DND-41 (cell line): ENCODE measurements at places on chromosomes 12 and 14.

- no peaks in the 10 kb centered on the region for H3K4me1 ChIP-seq
- H3K36me3 ChIP-seq, result no peaks in the 10 kb centered on the region
- H3K4me3 ChIP-seq, result no peak overlapping the region
- no peak for DNase-seq
- H3K27ac ChIP-seq, result no peak overlapping the region
- peaks cover 2% of the 10 kb centered on the region for H3K27me3 ChIP-seq
Measured at GRCh38 chr14:78721756-78722480, 551.7 kb downstream of the NRXN3 start.

DNA sequence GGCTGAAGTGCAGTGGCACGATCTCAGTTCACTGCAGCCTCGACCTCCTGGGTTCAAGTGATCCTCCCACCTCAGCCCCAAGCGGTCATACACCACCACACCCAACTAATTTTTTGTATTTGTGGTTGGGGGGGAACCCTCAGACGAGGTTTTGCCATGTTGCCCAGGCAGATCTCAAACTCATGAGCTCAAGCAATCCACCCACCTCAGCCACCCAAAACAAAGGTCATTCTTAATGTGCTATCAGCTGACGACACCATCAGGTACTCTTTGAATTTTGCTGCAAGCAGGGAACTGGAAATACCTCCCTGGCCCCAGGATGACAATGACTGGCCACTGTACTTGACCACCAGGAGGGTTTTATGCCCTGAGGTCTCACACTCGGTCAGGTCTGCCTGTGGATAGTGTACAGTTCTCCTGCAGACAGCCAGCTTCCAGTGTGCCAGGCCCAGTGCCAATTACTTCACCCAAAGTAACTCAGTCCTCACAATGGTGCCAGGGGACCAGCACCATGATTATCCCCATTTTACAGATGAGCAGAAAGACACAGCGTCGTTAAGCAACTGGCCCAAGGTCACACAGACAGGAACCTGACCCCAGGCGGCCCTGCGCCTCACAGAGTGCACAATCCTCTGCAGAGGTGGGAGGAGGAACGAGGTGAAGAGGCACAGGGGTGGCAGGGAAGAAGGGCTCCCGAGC, 42.9 kb downstream of the ITPK1 start:
- H3K4me3 ChIP-seq, result no peak overlapping the region
- no peak overlapping the region for H3K27ac ChIP-seq
- no peak for DNase-seq
- no peaks in the 10 kb centered on the region for H3K4me1 ChIP-seq

DNA sequence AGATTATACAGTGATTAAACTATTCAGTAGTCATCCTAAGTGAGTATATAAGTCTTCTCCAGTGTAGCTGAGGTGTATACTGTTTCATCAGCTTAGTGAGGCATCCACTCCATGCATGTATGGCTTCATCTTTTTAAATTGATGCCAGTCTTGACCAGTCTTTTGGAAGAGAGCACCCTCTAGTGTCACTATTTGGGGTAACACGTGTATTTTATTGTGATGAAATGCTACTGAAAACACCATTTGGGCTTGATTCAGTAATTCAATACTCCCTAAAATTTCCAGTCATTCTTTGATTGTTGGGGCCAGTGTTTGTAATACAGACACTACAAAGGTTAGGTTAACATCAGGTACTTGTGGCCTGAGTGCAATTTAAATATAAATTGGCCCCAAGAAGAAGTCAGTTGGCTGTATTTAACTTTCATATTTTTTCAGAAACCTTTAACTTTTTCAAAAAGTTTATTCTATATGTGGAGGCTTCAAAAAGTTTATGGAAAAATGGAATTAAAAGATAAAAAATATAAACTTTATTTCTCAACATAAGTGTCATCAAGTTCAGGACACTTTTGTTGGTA, 35.3 kb downstream of the MIPOL1 start:
- H3K27me3 ChIP-seq, result no peaks in the 10 kb centered on the region
- H3K4me1 ChIP-seq, result no peaks in the 10 kb centered on the region
- H3K4me3 ChIP-seq, result no peak overlapping the region
- H3K27ac ChIP-seq, result no peak overlapping the region
- H3K36me3 ChIP-seq, result no peaks in the 10 kb centered on the region

DNA sequence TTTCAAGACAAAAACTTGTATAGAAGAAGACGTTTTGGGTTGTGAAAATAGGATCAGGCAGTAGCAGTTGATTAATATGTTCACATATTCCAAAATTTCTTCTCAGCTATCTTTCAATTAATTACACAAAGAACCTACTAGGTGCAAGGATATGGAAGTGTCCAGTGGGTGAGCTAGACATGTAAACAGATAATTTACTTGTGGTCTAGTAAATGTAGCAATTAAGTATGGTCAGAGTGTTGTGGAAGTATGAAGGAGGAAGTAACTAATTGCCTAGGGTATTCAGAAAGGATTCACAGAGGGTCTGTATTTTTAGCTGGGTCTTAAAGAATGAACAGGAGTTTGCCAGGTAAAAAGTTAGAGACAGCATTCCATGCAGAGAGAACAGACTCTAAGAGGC, 5.9 kb downstream of the GOLGA5 start:
- no peak overlapping the region for H3K4me3 ChIP-seq
- peak overlapping the region; percentile 29; the same call in 1 of the 2 replicates for H3K27ac ChIP-seq
- no peaks in the 10 kb centered on the region for H3K27me3 ChIP-seq
- peaks cover 27% of the 10 kb centered on the region for H3K4me1 ChIP-seq
- DNase-seq, result no peak

GRCh38 chr12:53071591-53072551, 7.3 kb downstream of the SPRYD3 start:
- no peak overlapping the region for H3K4me3 ChIP-seq
- no peaks in the 10 kb centered on the region for H3K4me1 ChIP-seq
- H3K27me3 ChIP-seq, result no peaks in the 10 kb centered on the region
- DNase-seq, result no peak

DNA sequence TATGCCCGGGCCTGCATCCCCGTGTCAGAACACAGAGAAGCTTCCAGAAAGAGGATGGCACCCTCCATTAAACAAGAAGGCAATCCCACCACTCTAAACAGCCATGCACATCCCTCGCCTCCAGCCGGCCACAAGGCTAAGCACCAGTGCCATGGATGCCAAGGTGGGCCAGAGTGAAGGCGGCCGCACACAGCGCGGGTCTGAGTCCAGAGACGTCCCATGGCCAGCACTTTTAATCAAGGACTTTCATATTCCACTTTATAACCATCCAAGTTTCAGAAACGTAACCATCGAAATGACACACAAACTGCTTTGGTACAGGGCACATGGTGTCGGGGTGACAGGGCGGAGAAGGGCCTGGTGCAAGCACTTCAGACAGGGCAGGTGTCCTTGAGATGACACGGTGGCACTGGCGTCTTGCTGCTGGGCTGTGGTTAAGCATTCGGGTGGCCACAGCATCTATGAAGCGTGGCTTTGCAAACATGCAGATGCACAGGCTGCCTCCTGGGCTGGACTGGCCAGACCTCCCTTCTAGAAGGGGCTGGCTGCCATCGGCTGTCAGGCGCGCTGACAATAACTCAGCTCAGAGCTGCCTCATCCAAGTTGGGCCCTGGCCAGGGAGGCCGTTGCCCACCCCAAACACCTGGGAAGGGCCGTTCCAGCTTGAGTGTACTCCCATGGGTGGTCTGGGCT, 117.2 kb downstream of the RFLNA start:
- H3K27me3 ChIP-seq, result no peaks in the 10 kb centered on the region
- no peak for DNase-seq
- H3K27ac ChIP-seq, result no peak overlapping the region
- peaks cover 68% of the 10 kb centered on the region for H3K36me3 ChIP-seq
- H3K4me1 ChIP-seq, result no peaks in the 10 kb centered on the region

DNA sequence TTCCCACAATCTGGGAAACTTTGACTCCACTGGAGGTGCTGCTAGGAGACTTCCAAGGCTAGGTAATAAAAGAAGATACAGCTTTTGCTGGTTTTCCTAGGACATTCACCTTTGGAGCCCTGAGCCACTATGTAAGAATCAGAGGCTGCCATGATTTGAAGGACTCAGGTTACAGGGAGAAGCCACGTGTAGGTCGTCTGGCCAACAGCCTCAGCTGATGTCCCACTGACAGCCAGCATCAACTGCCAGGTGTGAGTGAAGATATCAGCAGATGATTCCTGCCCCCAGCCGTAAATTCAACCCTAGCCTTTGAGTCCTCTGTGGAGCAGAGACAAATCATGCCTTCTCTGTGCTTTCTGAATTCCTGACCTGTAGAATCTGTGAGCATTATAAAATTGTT, 27.0 kb downstream of the SMOC1 start:
- H3K4me3 ChIP-seq, result no peak overlapping the region
- no peak overlapping the region for H3K27ac ChIP-seq
- DNase-seq, result no peak

DNA sequence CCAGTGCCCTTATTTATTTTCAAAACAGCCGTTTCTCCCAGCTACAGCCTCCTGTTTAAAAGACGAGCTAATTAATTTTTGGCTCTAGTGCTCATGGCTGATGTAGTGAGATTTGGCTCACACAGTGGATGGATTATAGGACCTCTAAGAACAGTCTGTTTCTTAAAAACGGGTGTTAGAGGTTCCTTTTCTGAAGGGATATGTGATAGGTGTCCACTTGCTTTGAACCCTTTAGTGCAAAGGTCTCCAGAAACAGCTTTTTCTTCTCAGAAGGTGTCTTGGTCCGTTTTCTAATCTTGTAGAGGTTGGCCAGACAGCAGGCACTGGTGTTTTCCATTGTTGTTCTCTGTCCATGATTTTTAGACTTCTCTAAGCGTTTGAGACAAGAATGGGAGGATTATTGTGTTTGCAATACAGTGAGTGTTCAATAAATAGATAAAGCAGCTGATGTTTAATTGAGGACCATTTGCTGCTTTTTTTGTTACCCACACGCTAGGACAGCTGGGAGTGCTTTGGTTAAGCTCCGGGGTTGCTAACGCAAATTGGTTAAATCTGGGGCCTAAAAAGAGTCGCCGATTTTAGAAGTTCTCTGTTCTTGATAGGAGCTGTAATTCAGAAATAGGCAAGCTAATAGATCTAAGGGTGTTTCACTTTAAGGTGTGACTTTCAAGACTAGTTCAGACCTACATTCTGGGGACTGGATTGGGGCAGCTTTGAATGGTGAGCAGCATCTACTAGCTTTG, 1.0 kb downstream of the BORCS5 start:
- no peaks in the 10 kb centered on the region for H3K27me3 ChIP-seq
- peak overlapping the region; percentile 41 for H3K4me3 ChIP-seq
- no peak for DNase-seq
- H3K27ac ChIP-seq, result peak overlapping the region; percentile 76
- H3K36me3 ChIP-seq, result peaks cover 2% of the 10 kb centered on the region

DNA sequence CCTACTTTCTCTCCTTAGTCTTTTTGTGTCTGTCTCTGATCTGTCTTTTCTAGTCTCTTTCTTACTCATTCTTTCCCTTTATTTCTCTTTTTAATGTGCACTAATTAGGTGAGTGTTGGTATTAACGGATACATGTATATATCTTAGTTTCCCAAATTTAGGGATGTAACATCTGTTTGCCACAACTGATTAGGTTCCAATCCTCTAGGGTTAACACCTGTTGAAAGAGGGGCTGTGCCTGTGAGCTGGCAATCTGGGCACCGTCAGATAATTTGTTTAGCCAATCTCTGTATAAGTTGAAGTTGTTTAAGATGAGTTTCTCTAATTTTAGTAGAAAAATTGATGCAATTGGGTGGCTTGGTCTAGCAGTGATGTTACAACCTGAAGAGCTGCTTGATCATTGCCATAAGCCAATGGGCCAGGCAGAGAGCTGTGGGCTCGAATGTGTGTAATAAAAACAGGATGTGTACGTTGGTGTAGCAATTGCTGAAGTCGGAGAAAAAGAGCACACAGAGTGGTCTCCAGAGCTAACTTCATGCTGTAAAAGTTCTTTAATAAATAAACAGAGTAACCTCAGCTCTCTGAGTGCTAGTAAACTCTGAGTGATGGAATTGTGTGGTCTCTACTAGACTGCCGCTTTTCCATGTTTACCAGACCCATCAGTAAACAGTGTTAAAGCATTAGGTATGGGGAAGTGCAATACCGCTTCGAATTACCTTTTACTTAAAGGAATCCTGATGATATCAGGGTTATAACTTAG, 18.3 kb upstream of the LYZ start:
- peaks cover 16% of the 10 kb centered on the region for H3K4me1 ChIP-seq
- no peak overlapping the region for H3K27ac ChIP-seq
- no peaks in the 10 kb centered on the region for H3K36me3 ChIP-seq
- no peak overlapping the region for H3K4me3 ChIP-seq
- H3K27me3 ChIP-seq, result peaks cover 15% of the 10 kb centered on the region
- DNase-seq, result no peak

DNA sequence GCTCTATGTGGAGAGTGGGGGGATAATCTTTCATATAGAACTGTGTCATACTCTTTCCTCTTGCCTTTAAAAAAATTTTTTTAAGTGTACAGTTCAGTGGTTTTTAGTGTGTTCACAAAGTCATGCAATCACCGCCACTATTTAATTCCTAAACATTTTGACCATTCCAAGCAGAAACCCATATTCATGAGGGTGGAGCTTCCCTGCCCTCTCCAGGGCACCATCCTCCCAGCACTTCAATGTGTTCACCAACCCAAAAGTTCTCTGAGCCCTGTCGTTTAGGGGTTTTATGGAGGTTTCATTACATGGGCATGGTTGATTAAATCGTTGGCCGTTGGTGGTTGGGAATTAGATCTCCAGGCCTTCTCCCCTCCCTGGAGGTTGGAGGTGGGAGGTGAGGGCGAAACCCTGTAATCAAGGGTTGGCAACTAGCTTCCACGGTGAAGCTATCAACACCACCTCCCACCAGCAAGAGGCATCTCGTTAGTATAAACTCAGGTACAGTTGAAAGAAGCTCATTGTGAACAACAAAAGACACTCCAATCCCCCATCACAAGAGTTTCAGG, 42.8 kb upstream of the WNK1 start:
- no peak overlapping the region for H3K4me3 ChIP-seq
- no peaks in the 10 kb centered on the region for H3K4me1 ChIP-seq
- no peaks in the 10 kb centered on the region for H3K36me3 ChIP-seq
- DNase-seq, result no peak
- peaks cover 2% of the 10 kb centered on the region for H3K27me3 ChIP-seq

DNA sequence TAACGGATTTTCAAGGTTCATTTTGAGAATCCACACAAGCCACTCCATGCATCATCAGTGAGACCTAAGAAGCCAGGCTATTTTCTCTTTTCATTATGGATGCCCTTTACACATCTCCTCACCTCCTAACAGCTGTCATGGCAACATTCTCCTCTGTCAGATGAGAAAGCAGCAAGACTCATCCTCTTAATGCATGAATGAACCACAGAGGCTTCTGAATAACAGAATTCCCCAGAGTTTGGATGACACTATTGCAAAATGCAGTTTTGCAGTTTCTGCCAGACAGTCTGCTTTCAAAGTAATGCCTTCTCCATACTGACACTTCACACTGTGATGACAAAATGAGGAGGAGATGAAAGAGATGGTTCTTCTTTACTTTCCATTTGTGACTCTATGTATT, 286.7 kb upstream of the GRIP1 start:
- no peaks in the 10 kb centered on the region for H3K36me3 ChIP-seq
- no peak overlapping the region for H3K27ac ChIP-seq
- no peaks in the 10 kb centered on the region for H3K27me3 ChIP-seq
- DNase-seq, result no peak
- H3K4me3 ChIP-seq, result no peak overlapping the region
- peaks cover 17% of the 10 kb centered on the region for H3K4me1 ChIP-seq

GRCh38 chr14:79899610-79900009, 311.7 kb downstream of the DIO2 start:
- no peaks in the 10 kb centered on the region for H3K27me3 ChIP-seq
- no peak overlapping the region for H3K27ac ChIP-seq
- H3K4me3 ChIP-seq, result no peak overlapping the region

- no peak for DNase-seq
- H3K4me1 ChIP-seq, result peaks cover 26% of the 10 kb centered on the region
Measured at GRCh38 chr14:32561520-32561919, 232.4 kb downstream of the AKAP6 start.
